A549 treated with ZK216348 at 1 μM for 4 hours (cell line): ENCODE measurements at places on chromosomes 12 and 14. TPM values are rescaled to one million over a fixed set of nuclear protein-coding genes. Genes with fewer than 3 reads are reported as not detected.

BAG5 gene
- total RNA-seq = 19.8 to 26.3 TPM (median 25.6 TPM) in 5 replicates

RD3L gene
- not detected in 5 replicates for total RNA-seq

KRT83 gene
- total RNA-seq = 2.9 to 6.1 TPM (median 5.1 TPM) in 5 replicates

VDR gene
- total RNA-seq = 2.5 to 3.2 TPM (median 2.8 TPM) in 5 replicates

ACOT6 gene
- not detected in 5 replicates for total RNA-seq

OR4Q3 gene
- total RNA-seq = not detected in 5 replicates

TAS2R13 gene
- total RNA-seq = not detected in 5 replicates

PLCZ1 gene
- total RNA-seq = not detected in 5 replicates

POLE2 gene
- 8.8 to 15.4 TPM (median 13.7 TPM) in 5 replicates for total RNA-seq

AKAP5 gene
- total RNA-seq = 0.27 to 0.68 TPM (median 0.41 TPM) in 5 replicates

C12orf60 gene
- 1.3 to 2.1 TPM (median 1.7 TPM) in 5 replicates for total RNA-seq

PLEKHD1 gene
- 0.05 TPM in 2 of 5 replicates, not detected in the others for total RNA-seq

OTUB2 gene
- total RNA-seq = 3.1 to 4.8 TPM (median 3.8 TPM) in 5 replicates

KRT74 gene
- not detected in 5 replicates for total RNA-seq

SIX6 gene
- total RNA-seq = not detected in 5 replicates

KLRC2 gene
- total RNA-seq = 0.85 to 2.1 TPM (median 1.4 TPM) in 5 replicates

SLC22A17 gene
- total RNA-seq = 5.4 to 8.1 TPM (median 6.9 TPM) in 5 replicates

FAIM2 gene
- total RNA-seq = 0.09 TPM in 1 of 5 replicates, not detected in the others

DERA gene
- 37.9 to 55.2 TPM (median 38.0 TPM) in 5 replicates for total RNA-seq

TIMELESS gene
- total RNA-seq = 31.9 to 39.8 TPM (median 38.2 TPM) in 5 replicates

KRT6C gene
- total RNA-seq = not detected in 5 replicates

KRT79 gene
- total RNA-seq = 0.09 TPM in 1 of 5 replicates, not detected in the others

CCDC177 gene
- total RNA-seq = 0.05 to 0.06 TPM in 2 of 5 replicates, not detected in the others

VCPKMT gene
- total RNA-seq = 7.3 to 10.2 TPM (median 9.0 TPM) in 5 replicates

MYF6 gene
- total RNA-seq = not detected in 5 replicates

SDS gene
- total RNA-seq = 0.40 to 1.5 TPM (median 1.2 TPM) in 5 replicates

HOXC6 gene
- 3.5 to 6.0 TPM (median 5.2 TPM) in 5 replicates for total RNA-seq

E2F7 gene
- total RNA-seq = 4.3 to 9.2 TPM (median 7.7 TPM) in 5 replicates

KRT3 gene
- total RNA-seq = 0.09 TPM in 1 of 5 replicates, not detected in the others
